ENCODE measurements at places on chromosomes 16 and 17.
A peak's percentile ranks its signal among the peaks of the same experiment; 100 is the strongest.

GRCh38 chr16:35463358-35463757 is 2003.9 kb downstream of the TP53TG3F start:
- DNase-seq, result no peak

GRCh38 chr16:30766933-30767284 is 4.8 kb downstream of the RNF40 start:
- DNase-seq, result no peak

- no peak for DNase-seq
Measured at GRCh38 chr16:75111514-75111940, 5.1 kb downstream of the LDHD start.

GRCh38 chr17:70552230-70552981 is 383.1 kb downstream of the KCNJ2 start:
- DNase-seq, result no peak

DNA sequence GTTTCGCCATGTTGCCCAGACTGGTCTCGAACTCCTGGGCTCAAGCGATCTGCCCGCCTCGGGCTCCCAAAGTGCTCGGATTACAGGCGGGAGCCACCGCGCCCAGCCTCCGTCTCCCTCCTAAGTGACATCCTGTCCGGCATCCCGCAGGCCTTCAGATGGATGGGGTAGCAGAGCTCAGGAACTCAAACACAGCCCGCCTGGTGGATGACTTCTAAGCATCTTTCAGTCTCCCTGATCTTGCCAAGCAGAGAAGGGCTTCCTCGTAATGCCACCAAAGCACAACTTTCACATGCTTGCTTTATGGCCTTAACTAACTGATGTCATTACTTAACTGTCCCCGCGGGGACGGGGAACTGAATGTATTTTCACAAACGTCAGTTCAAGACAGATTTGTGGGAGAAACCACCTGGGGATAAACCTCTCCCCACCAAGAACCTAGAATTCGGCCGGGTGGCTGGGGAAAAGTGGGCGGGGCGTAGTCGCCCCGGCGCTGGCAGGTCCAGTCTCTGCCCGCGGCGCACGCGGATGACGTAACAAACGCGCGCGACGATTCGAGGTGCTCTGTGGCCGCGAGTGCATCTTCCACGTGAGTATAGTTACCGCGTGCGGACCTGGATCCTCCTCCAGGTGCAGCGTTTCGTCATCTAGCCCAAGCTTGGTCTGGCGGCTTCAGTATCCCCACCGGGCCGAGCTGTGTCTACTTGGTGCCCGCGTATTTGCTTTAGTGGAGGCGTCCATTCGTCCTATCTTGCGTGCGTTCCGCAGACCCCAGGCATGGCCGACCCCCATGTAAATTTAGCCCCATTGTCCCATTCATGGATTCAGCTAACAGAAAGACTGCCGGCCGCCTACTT is at the start of gene PFAS:
Gene PFAS (plus strand): TSS at position 539 of the 857 bp plus-strand sequence. CDS start 4,649 bp downstream, outside the sequence.
- DNase-seq, result peak; percentile 97

GRCh38 chr17:55168958-55169687 is 95.6 kb upstream of the HLF start:
- no peak for DNase-seq

DNA sequence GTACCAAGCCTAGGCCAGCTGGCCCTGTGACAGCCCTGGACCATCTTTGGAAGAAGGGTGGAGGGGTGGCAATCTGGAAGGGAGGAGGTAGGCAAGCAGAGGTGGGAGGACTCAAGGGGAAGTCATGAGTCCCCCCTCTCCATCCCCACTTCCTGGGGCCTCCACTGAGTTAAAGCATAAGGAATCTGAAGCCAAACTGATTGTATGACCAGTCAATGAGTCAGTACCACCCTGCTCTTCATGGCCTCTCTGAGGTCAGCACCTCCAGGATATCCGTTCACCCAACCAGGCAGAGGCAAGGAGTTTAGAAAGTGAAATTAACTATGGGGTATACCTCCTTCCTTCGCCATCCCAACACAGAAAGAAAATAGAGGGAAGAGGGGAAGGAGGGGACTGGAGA is 272.7 kb downstream of the SOX9 start:
- no peak for DNase-seq

GRCh38 chr17:6666077-6666521 is 14.5 kb downstream of the C17orf100 start:
- DNase-seq, result peak; percentile 30

Data from stimulated activated CD4-positive, alpha-beta T cell treated with anti-CD3 and anti-CD28 coated beads, Interleukin-2, amount 100 ng/mL, for 48 hours (primary cell).